ENCODE measurements at places on chromosomes 7 and 10. TPM values are rescaled to one million over a fixed set of nuclear protein-coding genes. Genes with fewer than 3 reads are reported as not detected.

DNA sequence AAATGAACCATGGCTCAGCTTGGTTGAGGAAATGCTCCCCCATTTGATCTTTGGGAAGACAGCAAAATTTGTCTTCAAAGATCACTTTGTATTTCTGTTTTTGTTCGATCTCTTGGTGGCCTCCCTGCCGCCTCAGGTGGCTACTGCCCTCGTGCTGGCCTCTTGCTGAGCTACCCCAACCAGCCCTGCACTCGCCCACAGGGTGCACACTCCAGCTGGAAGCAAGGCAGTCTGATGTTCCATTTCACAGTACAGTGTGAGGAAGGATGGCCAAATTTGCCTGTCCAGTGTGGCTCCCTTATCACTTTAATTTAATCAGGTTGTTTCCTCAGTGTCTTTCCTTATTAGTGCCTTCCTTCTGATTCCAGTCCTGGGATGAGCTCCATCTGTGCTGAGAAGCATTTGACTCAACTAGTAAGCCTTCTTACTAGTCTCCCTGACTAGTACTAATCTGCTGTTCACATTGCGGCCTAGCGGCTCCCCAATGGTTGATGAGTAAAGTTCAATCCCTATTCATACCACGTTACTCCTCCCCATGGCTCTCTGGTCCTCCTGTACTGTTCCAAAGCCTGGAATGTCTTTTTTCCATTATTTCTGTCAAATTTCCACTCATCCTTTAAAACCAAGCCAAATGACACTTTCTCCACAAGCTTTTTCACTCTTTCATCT lies 8.2 kb downstream of the MYOF start:
- DNase-seq, result no peak

DNA sequence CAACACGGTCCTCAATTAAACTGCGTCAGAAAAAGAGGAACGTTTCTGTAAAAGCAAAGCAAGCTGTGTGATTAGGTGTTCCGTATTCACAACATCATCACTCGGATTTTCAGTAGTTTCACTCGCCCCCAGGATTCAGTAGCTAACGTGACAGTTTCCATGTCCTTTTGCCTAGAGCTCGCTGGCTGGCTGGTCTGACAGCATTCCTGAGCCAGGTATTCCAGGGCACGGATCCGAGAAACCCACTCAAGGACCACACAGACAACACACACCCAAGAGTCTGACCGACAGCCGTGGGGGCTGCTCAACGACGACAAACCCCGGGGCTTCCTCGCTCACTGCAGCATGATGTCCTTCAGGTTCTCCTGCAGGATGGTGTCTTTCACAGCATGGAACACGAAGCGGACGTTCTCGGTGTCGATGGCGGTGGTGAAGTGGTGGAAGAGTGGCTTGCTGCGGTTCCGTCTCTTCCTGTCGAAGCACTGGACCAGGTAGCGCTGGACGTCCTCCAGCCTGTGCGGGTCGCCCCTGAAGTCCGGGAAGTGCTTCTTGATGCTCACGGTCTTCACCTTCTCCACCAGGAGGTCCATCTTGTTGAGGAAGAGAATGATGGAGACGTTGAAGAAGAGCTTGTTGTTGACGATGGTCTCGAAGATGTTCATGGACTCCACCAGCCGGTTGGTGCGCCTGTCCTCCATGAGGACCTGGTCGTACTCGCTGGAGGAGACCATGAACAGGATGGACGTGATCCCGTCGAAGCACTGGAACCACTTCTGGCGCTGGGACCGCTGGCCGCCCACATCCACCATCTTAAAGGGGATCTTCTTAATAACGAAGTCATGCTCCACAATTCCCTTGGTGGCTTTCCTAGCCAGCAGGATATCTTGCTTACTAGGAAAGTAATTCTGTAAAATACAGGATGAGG lies 43.1 kb downstream of the AMZ1 start:
- no peak for DNase-seq

- no peak for DNase-seq
Measured at GRCh38 chr10:49252313-49253034, 46.5 kb upstream of the C10orf71 start.

- DNase-seq, result no peak
Measured at GRCh38 chr10:69733791-69734261, 67.9 kb upstream of the COL13A1 start.

Gene SLC26A3
- not detected for total RNA-seq

Gene SHH
- not detected for total RNA-seq

Gene RADIL
- total RNA-seq, result 2.5 TPM

Gene CALHM3
- not detected for total RNA-seq

Measured in endothelial cell of umbilical vein (primary cell).